ENCODE measurements at places on chromosomes 7 and 10.
A peak's percentile ranks its signal among the peaks of the same experiment; 100 is the strongest.

GRCh38 chr10:53108317-53108934 is 335.8 kb upstream of the MBL2 start:
- DNase-seq, result no peak

- no peak for DNase-seq
These were observed 73.6 kb downstream of the EPC1 start for GRCh38 chr10:32273336-32273735.

DNA sequence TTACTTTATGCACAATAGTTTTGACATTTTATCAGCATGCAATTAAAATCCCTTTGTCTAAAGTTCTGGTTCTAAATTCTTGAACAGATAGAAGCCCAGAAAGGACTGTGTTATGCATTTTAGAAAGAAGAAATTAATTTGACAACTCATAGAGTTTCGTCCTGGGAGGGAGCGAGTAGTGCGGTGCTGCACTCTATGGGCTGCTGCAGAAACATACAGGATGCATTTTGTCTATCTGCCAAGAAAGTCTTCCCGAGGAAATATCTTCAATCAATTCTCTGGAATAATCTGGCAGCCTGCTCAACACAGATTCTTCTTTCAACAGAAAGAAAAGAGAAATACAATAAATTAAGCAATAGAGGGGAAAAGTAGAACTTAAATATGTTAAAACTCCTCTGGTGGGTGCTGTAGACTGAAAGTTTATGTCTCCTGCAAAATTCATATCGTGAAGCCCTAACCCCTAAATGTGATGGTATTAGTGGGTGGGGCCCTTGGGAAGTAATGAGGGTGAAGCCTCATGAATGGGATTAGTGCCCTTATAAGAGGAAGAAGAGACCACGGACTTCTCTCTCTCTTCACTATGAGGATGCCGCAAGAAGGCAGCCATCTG is 39.0 kb upstream of the IFRD1 start:
- no peak for DNase-seq

GRCh38 chr7:121475806-121476205 is 79.7 kb upstream of the FAM3C start:
- no peak for DNase-seq

DNA sequence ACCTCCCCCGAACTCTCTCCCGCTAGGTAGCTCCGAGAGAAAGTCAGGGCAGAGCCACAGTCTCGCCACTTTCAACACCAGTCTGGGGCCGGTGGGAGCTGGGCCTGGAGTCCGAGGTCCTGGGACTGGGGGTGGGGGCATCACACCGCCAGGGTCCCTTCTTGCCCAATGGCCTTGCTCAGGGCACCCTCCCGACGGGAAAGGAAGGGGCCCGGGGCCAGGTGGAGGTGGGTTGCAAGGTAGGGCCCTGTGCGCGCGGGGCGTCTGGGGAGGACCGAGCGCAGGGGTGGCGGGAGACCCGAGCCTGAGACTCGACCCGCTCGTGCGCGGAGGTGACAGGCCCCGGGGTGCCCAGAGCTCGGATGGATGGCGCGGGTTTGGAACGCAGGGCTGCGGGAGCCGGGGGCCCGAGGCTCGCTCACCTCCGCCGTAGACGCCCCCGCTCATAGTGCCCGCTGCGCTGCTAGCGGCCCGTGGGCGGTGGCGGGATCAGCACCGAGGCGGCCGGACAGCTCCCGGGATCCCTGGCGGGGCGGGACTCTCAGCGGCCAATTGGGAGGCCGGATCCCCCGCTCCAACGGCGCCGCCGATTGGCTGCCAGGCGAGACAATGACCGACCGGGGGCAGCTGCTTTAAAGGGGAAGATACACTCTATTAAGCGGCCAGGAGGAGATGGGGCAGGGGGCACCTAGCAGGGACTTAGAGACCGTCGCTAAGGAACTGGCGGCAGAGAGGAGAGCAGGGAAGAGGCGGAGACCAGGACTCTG is at the start of gene ACTL6B:
TSS of gene ACTL6B (minus strand) at position 541 of the 767 bp plus-strand sequence. CDS start at position 447, 94 bp downstream.
- DNase-seq, result peak; percentile 94

- no peak for DNase-seq
These were observed 173.1 kb downstream of the PTPRN2 start for GRCh38 chr7:158414486-158414961.

- DNase-seq, result no peak
These were observed 46.4 kb downstream of the MYPN start for GRCh38 chr10:68155615-68156210.
